ENCODE measurements at places on chromosomes 11 and 22.
A peak's percentile ranks its signal among the peaks of the same experiment; 100 is the strongest.

- peak; percentile 48 for DNase-seq
These were observed at the start of gene APBB1 for GRCh38 chr11:6419009-6419631. APBB1 (minus strand) TSS chr11:6419094; CDS start chr11:6411347, 7,747 bp downstream.

- DNase-seq, result no peak
These were observed 40.9 kb upstream of the LIPT2 start for GRCh38 chr11:74534216-74534945.

- no peak for DNase-seq
These were observed 58.4 kb downstream of the MPPED1 start for GRCh38 chr22:43470253-43470652.

- peak; percentile 70 for DNase-seq
These were observed 28.2 kb downstream of the C2CD3 start for GRCh38 chr11:74142624-74143023.

- no peak for DNase-seq
These were observed 29.8 kb upstream of the EED start for GRCh38 chr11:86214710-86215109.

- DNase-seq, result no peak
These were observed 66.6 kb downstream of the MED15 start for GRCh38 chr22:20573833-20574615.

DNA sequence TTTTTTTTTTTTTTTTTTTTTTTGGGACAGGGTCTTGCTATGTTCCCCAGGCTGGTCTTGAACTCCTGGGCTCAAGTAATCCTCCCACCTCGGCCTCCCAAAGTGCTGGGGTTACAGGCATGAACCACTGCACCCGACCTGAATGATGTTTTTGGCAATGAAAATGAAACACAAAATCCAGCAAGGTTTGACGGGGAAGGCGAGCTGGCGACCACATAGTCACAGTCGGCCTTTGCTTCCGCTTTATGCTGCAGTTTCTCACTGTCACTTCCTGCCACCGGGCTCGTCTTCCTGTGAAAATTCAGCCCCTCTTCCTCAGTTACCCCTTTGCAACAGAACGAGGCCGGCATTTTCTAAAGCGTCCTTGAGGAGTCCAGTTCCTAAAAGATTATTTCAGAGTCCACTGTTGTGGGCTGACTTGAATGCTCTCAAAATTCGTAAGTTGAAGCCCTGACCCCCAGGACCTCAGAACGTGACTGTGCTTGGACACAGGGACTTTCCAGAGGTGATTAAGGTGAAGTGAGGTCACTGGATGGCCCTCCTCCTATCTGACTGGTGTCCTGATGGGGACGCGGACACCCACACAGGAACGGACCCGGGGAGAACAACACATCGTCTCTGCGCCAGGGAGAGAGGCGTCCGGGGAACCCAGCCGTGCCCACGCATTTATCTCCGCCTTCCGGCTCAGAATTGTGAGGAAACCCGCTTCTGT lies 2.9 kb upstream of the BID start:
- no peak for DNase-seq

GRCh38 chr22:26292667-26292995 lies 123.4 kb downstream of the SEZ6L start:
- DNase-seq, result no peak

- DNase-seq, result peak; percentile 31
These were observed 232.6 kb downstream of the FAT3 start for GRCh38 chr11:92457250-92457649.

DNA sequence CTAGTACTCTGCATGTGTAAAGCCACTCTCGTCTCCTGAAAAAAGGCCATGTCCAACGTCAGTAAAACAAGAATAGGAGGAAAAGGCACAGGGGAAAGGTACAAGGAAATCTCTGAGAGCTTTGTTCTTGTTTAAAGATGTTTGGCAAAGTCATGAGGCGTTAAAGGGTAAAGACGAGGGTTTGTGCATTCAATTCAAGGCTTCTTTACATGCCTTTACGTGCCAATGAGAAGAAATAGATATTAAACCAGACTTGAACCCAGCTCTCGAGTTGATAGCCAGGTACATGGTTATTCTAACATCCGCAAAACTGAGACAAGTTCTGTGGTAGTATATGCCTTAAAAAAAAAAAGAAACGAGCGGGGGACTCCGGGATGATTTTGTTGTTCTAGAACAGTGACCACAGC lies 704 bp upstream of the CFL1 start:
- no peak for DNase-seq

DNA sequence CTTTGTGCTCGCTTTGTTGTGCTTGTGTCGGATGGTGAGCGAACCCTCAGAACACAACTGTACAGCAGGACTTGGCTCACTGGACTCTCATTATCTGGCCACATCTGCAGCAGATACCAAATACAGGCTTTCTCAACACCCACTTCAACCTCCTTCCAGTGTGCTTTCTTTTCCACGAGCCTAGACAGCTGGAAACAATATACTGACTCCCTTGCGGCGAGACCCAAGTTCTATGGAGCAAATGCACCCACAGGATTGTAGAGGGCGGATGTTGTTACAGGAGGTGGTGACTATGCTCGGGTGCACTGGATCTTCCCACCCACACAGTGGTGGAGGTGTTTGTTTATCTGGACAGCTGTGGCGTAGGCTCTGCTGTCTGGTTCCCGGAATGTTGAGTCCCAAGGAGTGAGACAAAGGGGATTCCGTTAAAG lies 204.3 kb downstream of the TENM4 start:
- peak; percentile 99 for DNase-seq

DNA sequence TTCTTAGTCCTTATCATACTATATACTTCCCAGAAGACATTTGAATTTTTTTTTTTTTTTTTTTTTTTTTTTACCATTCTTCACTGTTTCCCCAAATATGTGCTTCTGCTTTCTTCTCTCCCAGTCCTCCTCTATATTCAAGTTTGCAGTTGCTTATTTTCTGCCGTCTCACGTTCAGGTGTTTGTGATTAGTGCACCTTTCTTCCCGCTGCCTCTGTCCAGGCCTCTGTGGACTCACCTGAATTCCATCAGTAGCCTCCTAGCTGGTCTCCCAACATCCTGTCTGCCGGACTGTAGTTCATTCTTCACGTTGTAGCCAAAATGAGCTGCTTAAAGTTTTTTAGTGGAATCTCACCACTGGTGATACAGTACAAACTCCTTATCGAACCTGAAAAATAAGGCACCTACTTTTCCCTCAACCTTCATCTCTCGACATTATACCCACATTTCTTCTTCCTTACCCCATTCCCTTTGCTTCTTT lies 795 bp upstream of the MSANTD4 start:
- DNase-seq, result no peak

DNA sequence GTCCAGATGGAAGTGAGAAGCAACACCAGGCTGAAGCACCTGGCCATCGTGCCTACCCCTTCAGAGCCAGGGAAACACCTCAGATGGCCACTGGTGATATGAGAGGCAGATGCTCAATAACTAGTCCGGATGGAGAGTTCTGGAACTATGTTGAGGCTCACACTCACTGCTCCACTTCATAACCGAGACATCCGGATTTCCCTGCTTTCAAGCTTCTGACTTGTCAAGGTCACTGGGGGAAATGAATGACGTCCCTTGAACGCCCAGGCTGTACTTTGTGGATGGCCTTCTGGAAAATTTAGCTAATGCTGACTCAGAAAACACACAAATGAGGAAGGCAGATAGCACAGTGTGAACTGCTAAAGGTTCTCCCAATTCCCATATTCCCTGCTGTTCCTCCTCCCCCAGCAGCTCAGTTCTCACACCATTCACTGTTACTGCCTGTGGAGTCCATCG lies at the start of gene LYVE1:
TSS of gene LYVE1 (minus strand) at position 180 of the 456 bp plus-strand sequence. CDS start at position 47, 133 bp downstream.
- DNase-seq, result no peak

DNA sequence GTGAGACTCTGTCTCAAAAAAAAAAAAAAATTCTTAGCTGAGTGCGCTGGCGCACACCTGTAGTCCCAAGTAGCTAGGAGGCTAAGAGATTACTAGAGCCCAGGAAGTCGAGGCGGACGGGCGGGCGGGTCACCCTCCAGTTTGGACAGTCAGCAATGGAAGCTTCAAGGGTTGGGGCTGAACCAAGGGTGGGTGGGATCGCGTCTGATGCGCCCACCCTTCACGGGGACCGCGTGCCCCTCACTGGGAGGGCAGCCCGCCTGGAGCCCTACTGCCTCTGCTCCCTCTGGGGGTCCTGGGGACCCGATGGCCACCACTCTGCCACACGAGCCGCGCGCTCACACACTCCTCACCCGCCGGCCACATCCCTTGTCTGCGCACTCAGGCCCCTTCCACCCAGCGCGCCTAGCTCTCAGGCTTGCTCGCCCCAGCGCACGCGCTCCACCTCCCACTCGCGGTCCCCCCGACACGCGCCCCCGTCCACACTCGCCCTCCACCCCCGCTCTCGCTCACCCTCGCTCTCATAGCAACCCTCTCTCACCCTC lies 494 bp downstream of the CHID1 start:
- no peak for DNase-seq

DNA sequence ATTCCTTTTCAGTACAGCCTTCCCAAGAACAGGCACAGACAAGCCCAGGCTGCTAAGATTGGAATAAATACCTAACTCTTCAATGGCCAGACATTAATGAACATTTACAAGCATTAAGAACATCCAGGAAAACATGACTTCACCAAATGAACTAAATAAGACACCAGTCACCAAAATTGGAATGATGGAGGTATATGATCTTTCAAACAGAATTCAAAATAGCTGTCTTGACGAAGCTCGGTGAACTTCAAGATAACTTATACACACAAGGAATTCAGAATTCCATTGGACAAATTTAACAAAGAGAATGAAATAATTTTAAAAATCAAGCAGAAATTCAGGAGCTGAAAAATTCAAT lies 16.4 kb upstream of the DDX10 start:
- no peak for DNase-seq

DNA sequence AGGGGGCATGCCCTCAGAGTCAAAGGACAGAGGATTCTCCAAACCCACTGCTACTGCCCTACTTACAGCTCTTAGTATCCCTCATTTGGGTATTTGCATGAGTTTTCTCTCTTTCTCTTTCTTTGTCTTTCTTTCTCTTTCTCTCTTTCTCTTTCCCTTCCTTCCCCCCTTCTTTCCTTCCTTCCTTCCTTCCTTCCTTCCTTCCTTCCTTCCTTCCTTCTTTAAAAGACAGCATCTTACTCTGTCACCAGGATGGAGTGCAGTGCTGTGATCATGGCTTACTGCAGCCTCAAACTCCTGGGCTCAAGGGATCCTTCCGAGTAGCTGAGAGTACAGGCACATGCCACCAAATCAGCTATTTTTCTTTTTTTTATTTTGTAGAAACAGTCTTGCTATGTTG lies 14.0 kb upstream of the MMP7 start:
- no peak for DNase-seq

DNA sequence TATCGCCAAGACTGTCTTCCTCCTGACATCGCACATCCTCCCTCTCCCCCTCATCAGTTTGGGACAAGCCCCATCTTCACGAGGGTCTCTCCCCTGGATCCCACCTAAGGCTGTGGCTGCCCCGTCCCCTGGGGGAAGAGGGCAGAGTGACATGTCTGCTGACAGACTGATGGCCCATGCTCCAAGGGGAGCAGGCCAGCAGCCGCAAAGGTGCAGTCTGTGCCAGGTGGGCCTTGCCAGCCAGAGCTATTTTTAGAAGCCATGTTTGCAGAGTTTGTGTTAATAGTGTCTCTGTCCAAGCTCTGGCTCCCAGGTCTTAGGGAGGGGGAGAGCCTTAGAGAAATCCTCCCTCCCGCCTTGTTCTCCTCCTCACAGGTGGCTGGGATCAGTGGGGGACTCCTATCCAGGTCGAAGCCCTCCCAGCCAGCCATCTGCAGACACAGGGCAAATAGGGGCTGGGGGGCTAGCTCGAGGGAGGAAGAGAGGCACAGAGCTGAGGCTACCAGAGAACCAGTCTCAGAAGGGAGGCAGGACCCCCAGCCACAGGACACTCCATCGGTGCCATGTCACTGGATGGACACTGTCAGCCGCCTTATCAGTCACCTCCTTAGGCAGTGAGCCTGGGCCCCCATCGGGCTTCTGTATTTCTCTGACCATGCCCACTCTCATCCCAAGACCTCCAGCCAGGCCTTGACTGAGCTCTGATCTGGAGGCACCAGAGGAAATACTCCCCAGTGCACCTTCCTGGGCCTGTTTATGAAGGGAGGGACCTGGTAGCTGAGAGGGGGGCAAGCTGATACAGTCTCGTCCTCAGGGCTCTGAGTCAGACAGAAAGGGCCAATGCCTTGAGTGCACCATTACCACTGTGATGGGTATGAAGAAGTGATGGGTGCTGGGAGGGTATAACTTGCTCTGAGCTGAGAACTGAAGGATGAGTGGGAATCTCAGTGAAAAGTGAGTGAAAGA lies 49.3 kb downstream of the CHRDL2 start:
- DNase-seq, result peak; percentile 40

DNA sequence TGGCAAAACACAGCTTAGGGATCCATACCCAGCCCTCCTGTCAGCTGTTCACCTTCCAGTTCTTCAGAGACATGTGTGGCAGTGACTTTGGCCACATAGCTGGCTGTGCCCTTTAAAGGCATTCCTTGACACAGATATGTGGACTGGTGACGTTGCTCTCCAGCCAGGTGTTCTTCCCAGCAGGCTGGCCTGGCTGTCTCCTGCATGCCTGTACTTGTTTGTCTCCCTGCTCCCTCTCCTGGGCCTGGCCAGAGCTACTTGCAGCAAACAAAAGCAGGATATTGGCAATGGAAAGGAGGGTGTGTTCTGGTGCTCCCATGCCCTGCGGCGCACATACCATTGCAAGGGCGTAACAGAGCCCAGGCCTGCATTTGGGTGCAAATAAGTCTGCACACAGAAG lies 38.3 kb downstream of the PIK3IP1 start:
- no peak for DNase-seq

- DNase-seq, result no peak
These were observed 72.7 kb downstream of the TRIM29 start for GRCh38 chr11:120065176-120065575.

DNA sequence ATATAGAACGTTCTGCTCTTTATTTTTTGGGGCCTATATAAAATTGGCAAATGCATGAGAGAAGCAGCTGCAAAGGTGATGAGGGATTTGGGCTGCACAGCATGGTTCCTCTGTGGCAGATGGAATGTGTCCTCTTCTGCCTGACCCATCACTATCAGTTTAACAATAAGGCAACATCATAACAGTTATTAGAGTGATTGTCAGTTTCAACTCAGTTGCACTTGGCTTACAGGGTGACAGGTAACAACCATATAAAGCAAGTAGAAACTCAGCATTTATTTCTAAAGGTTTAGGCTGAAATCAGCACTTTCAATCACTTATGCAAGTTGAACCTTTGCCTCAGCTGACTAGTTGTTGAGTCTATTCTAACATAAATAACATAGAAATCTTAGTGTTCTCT lies 935.4 kb upstream of the CHORDC1 start:
- no peak for DNase-seq

- DNase-seq, result no peak
These were observed 11.8 kb downstream of the C11orf87 start for GRCh38 chr11:109433753-109434256.

GRCh38 chr22:32226326-32227104 lies 21.6 kb upstream of the RFPL2 start:
- DNase-seq, result no peak

DNA sequence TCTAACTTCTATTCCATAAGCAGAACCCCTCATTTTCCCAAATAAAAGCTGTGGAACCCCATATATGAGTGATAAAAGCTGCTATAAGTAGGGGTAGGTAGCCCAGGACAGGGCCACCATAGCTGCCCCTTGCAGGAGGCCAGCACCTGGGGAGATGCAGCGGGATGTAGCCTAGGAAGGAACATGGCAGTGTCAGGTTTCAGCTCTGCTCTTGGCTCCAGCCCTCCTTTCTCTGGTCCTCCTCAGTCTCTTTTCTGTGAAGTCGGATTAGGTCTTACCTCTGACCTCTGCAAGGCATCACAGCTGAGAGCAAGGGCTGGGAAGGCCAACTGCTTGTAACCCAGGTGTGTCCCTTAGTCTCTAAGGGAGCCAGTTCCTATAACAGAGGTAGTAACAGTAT lies 135.6 kb downstream of the NAV2 start:
- DNase-seq, result no peak

Measured in IMR-90 (cell line).